ENCODE measurements at places on chromosomes 4 and X.

DNA sequence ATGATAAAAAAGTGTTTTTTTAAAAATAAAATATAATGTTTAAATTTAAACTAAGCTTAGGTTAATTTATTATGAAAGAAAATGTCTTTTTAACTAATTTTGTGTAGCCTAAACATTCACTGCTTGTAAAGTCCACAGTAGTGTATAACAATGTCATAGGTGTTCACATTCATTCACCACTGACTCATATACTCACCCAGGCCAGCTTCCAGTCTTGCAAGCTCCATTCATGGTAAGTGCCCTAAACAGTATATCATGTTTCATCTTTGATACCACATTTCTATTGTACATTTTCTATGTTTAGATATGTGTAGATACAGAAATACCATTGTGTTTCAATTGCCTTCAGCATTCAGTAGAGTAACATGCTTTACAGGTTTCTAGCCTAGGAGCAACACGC is 530.3 kb downstream of the EPHA5 start:
- DNase-seq = no peak

- DNase-seq = no peak
Observed at GRCh38 chrX:68658530-68658929, 11.1 kb downstream of the STARD8 start.

GRCh38 chr4:159070742-159071141 is 32.1 kb upstream of the RAPGEF2 start:
- no peak for DNase-seq

GRCh38 chr4:1329408-1330371 is 17.3 kb upstream of the UVSSA start:
- no peak for DNase-seq

DNA sequence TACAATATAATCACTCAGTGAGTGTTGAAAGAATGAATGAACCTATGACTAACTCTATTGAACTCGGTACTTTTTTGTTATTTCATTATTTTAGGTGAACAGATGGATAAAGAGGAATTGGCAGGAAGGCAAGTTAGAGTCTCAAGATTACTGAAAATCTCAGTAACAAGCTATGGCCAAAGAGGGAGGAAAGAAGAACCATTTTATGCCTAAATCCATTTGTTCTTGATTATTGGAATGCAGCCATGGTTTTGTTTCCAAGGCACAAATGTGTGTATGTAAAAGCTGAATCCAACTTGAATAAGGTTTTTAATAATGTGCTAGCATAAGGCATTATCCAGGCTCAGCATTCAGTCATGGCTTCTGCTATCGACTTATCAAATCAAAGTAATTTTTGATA is 196.4 kb downstream of the DTHD1 start:
- no peak for DNase-seq

GRCh38 chrX:48715876-48716502 is 19.5 kb downstream of the SUV39H1 start:
- no peak for DNase-seq

- no peak for DNase-seq
Observed at GRCh38 chrX:28552322-28552721, 34.9 kb upstream of the IL1RAPL1 start.

DNA sequence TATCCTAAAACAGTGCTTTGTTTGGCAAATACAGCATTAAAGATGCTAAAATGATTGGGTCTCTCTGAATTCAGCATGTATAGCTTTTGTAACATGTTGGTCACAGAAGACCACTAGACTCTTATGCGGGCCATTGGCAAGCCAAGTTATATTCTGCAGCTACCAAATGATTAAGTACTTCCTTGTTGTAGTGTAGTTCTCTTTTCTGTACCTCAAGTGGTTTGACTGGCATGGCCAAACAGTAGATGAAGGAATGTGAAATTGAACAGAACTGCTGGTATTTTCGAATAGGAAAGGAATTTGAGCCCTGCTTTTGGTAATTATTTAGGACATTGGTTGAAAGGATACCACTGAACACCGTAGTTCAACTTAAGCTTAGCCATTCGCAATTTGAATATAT is 193.9 kb upstream of the GPC4 start:
- no peak for DNase-seq

DNA sequence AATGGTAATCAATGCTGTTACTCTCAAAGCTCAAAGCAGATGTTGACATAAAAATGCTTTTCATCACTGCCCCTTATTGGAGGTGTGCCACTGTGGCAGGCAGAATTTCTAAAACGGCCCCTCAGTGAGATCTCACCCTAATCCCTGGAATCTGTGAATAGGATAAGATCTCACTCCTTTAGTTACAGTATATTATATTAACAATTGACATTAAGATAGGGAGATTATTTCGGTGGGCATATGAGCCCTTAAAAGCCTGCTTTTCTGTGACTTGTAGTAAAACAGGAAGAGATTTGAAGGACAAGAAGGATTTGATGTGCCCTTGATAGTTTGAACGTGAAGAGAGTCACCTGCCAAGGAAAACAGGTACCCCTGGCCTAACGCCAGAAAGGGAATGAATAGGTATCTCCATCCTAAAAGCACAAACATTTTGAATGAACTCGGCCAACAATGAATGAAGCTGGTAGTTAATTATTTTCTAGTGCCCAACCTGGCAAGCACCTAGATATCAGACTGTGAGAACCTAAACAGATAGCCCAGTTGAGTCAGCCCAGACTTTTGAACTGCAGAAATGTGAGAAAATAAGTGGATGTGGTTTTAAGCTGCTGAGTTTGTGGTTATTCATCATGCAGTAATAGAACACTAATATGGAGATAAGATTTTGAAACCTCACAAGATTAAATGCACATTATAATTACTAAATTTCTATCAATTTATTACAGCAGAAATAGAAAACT is 881.6 kb downstream of the PCDH18 start:
- DNase-seq = no peak

GRCh38 chrX:24025741-24026403 is 1.1 kb downstream of the KLHL15 start:
- DNase-seq = peak; percentile 16
